ENCODE measurements at places on chromosomes 6 and 20.
A peak's percentile ranks its signal among the peaks of the same experiment; 100 is the strongest.

GRCh38 chr20:17172836-17173516 lies 53.9 kb upstream of the PCSK2 start:
- DNase-seq = no peak

DNA sequence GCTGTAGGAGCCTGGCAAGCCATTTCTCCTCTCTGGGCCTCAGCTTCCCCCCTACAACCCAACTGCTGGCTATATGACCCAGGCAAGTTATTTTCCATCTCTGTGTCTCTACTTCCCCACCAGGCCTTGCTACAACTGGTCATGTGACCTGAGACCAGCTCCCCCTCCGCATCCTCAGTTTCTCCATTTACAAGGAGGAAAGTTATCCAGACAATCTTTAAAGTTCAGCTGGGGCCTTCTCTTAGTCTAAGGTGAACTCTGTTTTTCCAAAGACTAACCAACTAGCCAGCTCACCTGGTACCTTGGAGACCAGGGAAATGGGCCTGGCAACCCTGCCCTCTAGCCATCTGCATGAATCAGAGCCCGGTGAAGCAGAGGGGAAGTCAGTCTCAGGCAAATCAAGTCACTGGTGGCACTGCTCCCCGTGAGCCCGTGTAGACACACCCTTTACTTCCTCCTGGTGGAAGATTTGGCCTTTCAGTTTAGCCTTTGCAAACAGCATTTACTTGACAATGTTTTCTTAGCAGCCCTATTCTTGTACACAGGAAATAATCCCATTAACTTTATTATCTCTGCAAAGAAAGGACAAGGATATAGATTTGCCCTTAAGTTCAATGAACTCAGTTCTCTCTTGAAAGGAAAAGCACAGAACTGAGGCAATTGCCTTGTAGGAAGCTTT lies 157.7 kb downstream of the VEGFA start:
- no peak for DNase-seq

- no peak for DNase-seq
Observed at GRCh38 chr6:52371656-52372191, 9.8 kb downstream of the PAQR8 start.

- DNase-seq = no peak
Observed at GRCh38 chr20:53652090-53652858, 58.6 kb upstream of the ZNF217 start.

- no peak for DNase-seq
Observed at GRCh38 chr6:118367314-118367713, 180.8 kb upstream of the PLN start.

DNA sequence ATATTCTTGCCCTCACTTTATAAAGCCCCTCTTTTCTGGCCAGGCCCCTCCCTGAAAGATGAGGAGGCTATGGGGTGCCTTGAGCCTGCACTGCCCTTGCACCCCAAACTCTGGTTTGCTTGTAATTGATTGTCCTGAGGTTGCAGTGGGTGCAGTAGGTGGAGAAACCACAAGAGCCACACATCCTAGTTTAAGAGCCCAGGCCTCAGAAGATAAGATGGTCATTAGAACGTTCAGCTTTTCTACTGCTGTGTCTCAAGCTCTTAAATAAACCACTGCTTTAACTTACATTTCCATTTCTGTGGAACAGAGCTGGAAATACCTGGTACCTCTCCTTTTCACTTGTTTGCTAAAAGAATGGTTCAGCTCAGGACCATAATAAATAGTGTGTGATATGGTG lies 9.0 kb downstream of the MRAP2 start:
- no peak for DNase-seq

GRCh38 chr20:37988306-37988954 lies 44.8 kb downstream of the TTI1 start:
- no peak for DNase-seq

DNA sequence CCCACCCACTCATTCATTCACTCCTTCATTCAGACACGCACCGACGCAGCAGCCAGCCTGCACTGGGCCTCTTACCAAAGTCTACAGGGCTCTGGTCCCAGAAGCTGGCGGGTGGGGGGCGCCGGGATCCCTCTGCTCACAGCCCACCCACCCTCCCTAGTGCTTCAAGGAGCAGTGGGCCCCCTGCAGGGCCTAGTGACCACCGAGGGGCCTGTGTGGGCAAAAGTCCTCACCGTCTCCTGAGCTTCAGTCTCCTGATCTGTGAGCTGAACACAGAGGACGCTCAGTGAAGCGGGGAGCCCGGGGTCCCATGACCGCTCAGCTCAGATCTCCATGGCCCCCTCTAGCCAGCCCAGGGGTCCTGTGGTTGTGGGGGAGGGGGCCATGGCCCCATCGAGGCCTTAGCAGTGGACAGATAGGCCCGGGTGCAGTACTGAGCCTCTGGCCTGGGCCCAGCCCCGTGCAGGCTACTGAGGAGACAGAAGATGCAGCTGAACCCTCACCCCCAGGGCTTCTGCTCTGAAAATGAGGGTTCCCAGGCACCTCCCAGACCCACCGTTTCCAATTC lies 33.4 kb upstream of the MRGBP start:
- no peak for DNase-seq

DNA sequence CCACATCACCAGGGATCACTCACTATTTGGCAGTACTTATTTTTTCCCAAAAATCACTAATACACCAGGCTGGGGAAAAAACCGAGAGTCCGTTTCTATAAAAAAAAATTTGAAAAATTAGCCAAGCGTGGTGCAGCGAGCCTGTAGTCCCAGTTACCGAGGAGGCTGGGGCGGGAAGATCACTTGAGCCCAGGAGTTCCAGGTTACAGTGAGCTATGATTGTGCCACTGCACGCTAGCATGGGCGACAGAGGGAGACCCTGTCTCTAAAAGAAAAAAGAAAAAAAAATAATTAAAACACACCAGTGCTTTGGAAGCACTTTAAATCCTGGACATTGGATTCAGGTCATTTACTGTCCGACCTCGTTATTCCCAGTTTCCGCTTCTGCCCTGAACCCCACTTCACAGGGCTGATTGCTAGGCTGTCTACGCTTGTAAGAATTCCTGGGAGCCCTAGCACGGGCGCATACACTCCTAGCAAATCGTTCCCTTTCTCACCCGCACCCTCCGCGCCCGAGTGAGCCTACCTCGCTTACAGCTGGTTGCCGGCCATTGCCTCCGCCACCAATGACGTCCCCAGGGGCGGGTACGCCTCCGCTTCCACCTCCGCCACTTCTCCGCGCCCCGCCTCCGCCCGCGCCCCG lies at the start of gene TPMT:
Gene TPMT (minus strand): TSS at position 571 of the 643 bp plus-strand sequence. CDS start 5,950 bp downstream, outside the sequence.
- DNase-seq = no peak

- peak; percentile 36 for DNase-seq
Observed at GRCh38 chr20:2473516-2473915, 2.9 kb upstream of the SNRPB start.

- no peak for DNase-seq
Observed at GRCh38 chr20:51043811-51044210, 20.9 kb upstream of the KCNG1 start.

- no peak for DNase-seq
Observed at GRCh38 chr6:162951164-162951743, 223.5 kb downstream of the PACRG start.

- DNase-seq = no peak
Observed at GRCh38 chr6:83838727-83839126, 14.4 kb upstream of the RIPPLY2 start.

DNA sequence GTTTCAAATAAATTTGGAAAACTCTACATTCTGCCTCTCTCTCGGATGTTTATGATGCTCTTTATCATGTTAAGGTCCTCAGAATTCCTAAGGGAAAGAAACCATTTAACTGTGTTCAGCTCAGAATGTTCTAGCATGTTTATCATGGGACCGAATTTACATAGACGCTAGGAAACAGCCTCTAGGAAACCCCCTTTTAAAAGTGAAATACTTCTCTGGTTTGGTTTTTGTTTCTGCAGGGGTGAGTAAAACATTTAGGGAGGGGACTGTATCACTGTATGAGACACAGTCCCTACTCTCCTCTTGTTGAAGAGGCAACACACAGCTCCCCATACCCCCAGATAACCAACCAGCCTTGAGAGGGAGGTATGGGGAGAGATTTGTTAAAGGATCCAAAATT lies 267.6 kb upstream of the SUPT3H start:
- no peak for DNase-seq

- peak; percentile 71 for DNase-seq
Observed at GRCh38 chr6:35049900-35050756, 91.0 kb downstream of the TCP11 start.

DNA sequence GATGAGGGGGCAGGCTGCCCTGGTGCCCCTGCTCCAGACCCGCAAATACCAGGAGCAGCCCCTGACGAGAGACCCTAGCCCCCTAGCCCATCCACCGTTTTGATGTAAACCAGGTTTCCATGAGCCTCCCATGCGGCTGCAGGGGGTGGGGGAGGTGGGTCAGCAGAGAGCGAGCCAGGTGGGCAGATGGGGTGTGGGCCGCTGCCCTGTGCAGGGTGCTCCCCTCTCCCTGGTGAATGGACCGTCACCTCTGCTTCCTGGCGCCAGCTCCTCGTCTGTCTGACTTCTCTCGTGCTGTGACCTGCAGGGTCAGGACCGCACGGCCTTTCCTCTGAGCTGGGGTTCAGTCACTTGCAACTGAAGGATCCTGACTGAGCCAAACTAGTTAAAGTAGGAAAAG lies 15.7 kb upstream of the BHLHE23 start:
- DNase-seq = no peak

DNA sequence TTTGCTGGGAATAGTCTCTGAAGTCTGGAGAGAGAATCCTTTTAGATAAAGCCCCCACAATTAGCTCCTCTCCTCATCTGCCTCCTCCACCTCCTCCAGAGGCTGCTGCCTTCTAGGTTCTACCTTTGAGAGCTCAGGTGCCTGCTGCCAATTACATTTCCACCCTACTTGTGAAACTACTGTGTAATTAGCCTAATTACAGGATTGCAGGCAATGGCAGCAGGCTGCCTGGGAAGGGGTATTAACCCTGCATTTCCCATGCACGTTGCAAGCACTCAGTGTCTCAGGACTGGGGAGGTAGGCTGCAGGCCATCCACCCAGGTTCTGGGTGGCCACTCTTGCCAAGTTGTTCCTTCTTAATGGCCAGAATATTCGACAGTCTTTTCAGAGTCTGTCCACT lies 215.6 kb upstream of the ZNF217 start:
- DNase-seq = no peak

- DNase-seq = peak; percentile 92
Observed at GRCh38 chr6:19851241-19852089, 14.3 kb downstream of the ID4 start.

DNA sequence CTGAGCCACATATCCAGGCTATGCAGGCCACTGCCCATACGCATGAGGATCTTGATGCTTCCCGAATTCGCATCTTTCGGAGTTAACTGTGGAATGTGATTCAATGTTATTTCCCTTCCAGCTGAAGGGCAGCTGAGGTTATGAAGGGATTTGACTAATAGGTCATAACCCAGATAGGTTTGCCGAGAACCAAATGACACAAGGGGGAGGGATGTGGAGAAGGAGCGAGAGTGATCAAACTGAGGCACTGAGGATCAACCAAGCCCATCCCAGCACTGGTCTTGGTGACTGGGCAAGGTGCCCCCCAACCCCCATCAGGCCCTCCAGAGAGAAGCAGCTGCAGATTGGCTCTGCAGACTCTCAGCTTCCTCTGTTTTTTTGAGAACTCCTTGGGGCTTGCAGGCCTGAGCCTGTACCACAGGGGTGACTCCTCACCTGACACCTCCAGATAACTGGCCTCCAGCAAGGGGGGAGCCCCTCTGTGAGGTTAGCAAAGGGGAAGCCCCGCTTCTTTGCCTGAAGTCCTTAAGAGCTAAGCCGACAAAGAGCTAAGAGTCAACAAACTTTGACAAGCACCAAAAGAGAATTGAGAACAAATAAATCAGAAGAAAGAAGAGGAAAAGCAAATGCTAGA lies 185.9 kb downstream of the PDE7B start:
- no peak for DNase-seq

DNA sequence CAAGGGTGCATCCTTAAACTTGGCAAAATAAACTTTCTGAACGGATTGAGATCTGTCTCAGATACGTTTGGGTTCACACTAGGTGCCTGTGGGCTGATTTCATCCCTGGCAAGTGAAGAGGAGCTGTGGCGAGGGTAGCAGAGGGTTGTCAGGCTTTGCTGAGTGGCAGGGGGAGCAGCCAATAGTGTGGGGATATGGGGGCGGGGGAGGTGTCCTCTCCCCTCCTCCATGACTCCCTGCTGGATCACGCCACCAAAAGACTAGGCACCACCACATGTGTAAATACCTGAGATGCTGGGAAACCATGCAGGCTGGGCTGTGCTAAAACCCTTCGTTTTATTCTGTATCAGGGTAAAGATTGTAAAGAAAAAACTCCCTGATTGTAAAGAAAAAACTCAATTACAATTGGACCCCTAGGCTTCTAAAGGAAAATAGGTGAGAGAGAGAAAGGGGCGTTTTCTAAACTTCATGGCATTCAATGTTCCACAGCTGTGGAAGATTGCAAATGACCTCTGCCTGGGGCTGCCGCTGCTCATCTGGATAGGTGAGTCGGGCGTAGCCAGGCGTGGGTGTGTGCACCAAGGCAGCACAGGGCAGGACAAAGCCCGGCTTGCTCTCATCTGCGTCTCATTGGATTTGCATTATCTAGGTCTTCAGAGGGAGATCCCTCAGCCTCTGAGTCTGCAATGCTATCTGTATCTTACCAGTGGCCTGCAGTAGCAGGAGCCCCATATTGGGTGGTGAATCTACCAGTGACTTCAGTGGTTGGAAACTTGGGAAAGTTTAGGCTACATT lies 26.9 kb upstream of the ADTRP start:
- DNase-seq = no peak

GRCh38 chr6:132070356-132070755 lies 119.2 kb upstream of the CCN2 start:
- no peak for DNase-seq

DNA sequence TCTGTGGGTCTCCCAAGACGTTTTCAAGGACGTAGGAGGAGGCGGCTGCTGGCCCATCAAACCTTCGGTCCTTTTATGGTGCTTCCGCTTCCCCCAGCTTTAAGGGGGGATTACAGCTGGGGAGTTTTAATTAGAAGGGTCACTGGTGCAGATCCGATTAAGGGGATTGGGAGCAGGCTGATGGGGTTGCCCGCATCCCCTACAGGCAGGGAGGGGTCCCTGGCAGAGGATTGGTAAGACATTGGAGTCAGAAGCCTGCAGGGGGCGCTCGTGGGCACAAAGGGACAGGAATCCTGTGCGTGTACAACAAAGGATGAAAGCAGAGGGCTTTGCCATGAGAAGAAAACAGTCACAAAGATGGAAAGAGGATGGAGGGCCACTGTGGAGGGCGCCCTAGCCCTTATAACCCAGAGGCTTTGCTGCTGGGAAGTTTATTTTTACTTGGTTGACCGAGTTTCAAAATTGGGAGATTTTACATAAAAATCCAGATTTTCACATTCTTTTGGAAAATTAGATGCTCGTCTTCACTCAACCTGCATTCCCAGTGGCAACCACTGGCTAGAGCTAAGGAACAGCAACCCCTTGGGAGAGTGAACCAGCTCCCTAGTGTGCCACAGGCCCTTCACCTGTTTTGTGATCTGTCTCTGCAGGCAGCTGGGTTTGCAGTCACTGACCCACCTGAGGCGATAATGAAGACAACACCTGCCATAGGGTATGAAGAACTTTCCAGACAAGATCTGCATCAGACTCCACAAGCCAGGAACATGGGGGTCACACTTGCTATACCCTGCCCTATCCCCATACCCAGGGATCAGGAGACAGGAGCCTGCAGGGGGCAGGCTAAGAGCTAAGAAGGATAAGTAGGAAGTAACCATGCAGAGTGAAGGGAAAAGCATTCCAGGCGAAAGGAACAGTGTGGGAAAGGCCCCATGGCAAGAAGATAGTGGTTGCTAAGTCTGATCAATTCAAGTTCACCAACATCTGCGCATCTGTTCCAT lies 97.7 kb downstream of the KCNB1 start:
- DNase-seq = peak; percentile 50

GRCh38 chr6:157908369-157909281 lies 73.0 kb upstream of the SYNJ2 start:
- no peak for DNase-seq

- no peak for DNase-seq
Observed at GRCh38 chr20:23003881-23004460, 31.1 kb upstream of the SSTR4 start.

Measured in AG08396 (cell line).